NCI-H1048 (cell line): ENCODE measurements at places on chromosomes 2 and 18.

GRCh38 chr2:240289701-240290431 is 145.6 kb upstream of the GPC1 start:
- no peak for DNase-seq

DNA sequence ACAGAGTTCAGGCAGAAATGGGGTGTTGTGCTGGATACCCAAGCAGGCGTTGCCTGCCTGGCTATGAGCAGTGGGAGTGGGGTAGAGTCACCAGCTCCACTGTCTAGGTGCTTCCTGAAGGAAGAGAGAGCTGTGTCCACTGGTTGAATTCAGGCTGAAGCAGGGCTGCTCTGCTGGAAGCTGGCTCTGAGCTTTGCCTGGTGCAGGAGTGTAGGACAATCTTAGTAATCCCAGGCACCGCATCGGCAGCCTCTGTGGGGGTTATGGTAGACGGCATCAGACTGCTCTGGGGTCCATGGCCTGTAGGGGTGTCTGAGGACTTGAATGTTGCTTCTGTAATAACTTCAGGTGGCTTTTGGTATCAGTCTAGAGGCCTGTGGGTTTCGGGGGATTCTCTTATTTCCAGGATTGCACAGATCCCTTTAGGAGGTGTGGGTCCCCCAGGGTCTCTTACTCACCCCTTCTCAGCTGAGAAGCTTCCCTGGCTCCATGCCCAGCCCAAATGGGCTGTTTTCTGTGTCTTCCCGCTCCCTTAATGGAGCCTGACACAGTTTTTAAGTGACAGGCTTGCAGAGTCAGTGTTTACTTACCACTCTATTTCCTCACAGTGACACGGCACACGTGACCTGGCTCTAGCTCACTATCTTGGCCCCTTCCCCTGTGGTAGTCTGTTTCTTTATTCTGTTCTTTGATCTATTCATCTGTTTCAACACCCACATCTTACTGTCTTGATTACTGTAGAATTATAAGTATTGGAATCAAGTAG is 644.3 kb downstream of the CBLN2 start:
- no peak for DNase-seq

DNA sequence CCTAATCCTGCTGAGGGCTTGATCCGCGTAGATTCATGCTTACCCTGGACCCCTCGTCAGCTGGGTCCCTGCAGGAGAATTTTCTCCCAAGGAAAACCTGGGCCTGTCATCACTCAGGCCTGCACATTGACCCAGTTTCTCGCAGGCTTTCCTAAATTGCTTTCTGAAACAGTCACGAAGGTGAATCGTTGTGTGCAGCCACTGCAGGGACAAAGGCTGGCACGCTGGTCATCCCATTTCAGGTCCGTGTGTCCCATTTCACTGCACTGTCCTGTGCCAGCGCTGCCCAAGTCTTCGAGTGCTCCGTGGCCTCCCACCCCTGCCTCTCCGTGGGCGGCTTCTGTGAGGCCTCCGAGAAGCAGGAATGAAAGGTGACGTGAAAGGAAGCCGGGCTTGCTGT is 62.8 kb upstream of the YWHAQ start:
- DNase-seq, result no peak

- peak; percentile 97 for DNase-seq
Measured at GRCh38 chr2:218269900-218270720, at the start of the genes AAMP and PNKD. Gene AAMP (minus strand): TSS chr2:218270137. CDS start chr2:218270086, 51 bp downstream. Gene PNKD (plus strand): TSS chr2:218270519. CDS start chr2:218270536, 17 bp downstream.

DNA sequence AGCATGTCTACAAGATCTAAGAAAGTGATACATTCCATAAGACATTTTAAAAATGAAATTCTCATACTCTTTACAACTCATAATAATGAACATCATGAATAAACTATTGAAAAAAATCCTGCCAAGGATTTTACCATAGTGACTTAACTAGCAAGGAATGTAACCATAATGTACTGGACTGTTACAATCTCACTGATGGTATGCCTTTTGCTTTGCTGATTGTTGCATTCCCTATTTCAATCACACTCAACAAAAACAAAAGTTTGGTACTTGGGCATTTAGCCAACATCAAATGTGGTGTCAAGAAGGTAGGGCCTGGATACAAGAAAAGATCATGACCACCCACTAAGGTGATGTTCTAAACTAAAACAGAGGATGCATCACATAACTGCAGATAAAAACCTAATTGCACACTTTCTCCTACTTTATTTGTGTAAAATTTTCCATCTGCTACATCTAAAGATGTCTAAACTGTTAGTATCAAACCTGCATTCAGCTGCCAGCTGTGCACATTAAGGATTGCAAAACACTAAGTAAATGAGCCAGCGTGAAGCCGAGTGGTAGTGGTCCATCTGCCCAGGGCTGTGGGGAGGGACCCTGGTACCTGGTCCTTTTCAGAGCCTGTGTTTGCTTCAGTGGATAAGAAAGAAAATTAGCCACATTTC is 564.4 kb downstream of the ZEB2 start:
- DNase-seq, result no peak

GRCh38 chr2:109222825-109223471 is 93.9 kb downstream of the SH3RF3 start:
- no peak for DNase-seq

- no peak for DNase-seq
Measured at GRCh38 chr2:148957023-148957422, 81.5 kb upstream of the LYPD6B start.

- no peak for DNase-seq
Measured at GRCh38 chr2:100247256-100248043, 74.9 kb downstream of the LONRF2 start.

- no peak for DNase-seq
Measured at GRCh38 chr2:2850859-2851258, 519.8 kb upstream of the MYT1L start.

- DNase-seq, result no peak
Measured at GRCh38 chr2:97868986-97869721, 126.6 kb downstream of the TMEM131 start.

DNA sequence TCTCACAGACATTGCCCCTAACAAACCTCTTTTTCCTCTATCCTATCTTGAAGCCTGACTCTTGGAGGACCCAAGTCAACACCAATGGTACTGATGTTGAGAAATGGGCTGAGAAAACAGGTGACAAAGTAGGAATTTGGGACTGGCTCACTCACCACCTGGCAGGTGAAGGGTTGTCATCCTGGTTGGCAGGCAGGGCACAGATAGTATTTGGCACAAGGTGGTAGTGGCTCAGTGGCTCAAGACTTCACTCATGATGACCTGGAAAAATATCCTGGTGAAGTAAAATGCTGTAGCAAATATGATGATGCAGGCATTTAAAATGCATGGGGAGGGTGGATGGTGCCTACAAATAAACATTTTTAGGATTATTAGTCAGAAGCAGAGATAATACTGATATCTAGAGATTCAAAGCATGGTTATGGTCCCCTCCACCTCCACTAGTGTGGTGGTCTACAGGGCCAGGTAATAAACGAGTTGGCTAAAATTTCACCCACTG is 38.0 kb upstream of the GLS start:
- no peak for DNase-seq

DNA sequence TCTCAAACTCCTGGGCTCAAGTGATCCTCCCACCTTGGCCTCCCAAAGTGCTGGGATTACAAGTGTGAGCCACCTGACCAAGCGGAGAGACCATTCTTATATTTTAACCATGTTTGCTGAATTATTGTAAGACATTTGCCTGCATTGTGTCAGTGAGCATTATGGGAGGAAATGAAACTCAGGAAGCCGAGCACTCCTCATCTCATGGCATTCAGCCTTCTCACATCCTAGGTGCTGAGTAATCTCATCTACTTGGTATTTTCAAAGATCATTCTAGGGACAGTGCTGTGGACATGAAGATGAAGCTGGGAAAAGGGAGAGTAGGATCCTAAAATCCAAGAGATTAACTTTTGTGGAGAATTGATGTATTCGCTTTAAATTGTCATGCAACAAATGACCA is 66.1 kb downstream of the NAPG start:
- DNase-seq, result no peak

DNA sequence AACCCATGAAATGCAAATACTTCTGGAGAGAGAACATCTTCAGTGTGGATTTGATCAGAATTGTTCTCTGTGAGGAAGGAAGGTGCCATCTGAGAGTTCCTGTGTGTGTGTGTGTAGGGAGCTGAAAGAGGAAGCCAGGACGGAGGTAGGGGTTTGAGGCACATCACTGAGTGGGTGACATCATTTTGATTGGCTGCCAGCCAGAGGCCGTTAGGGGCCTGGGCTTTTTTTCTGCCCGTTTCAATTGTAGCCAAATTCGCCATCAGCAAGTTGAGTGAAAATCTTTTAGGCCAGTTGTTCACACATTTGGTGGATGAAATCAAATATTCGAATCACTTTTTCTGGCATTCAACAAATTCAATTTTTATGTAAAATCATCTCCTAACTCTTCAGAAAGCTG is 48.9 kb downstream of the TSN start:
- DNase-seq, result no peak

- no peak for DNase-seq
Measured at GRCh38 chr18:6810191-6810590, 80.7 kb downstream of the ARHGAP28 start.

- no peak for DNase-seq
Measured at GRCh38 chr2:203871371-203871983, 3.9 kb downstream of the CTLA4 start.

GRCh38 chr2:72261076-72261475 is 113.4 kb upstream of the CYP26B1 start:
- DNase-seq, result no peak

DNA sequence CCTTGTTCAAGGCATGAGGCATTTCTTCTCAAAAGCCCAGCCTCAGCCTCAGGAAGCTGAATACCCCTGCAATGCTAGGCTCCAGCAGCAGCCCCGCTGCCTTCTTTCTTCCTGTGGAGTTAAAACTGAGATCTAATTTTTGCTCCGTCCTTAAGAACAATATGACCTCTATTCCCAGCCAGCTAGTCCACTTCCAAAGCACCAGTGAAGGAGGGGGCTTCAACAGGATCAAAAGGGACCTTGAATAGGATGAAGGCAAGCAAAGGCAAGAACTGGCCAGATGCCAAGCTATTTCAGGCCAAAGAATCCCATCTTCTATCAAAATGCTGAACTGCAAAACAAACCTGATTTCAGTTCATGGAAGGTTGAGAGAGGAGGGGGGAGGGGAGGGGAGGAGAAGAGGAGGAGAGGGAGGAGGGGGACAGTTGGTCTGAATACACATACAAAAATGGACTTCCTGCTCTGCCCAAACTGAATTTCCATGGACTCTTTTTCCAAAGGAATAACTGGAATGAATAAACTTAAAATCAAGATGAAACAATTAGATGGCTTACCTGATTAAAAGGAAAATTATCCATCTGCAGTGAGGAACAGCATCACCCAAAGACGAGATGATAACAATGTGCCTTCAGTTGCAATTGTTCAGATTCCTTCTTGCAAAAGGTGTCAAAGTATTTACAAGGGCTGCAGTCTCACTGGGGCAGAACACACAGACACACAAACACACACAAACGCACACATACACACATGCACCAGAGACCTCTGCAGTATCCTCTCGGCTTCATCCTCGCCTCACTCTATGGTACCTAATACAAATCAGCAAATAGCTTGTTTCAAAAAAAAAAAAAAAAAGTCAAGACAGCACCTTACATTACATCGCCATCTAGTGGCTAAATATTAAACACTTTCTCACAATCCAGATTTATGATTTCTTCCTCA is at the start of gene SCN1A:
Gene SCN1A (minus strand): TSS at position 804 of the 939 bp plus-strand sequence. CDS start 54,399 bp downstream, outside the sequence.
- DNase-seq, result peak; percentile 9

- DNase-seq, result no peak
Measured at GRCh38 chr18:24112874-24113615, 25.8 kb upstream of the CABYR start.

- no peak for DNase-seq
Measured at GRCh38 chr2:167692936-167693335, 554.5 kb downstream of the STK39 start.

- DNase-seq, result no peak
Measured at GRCh38 chr18:10726198-10727068, 200.6 kb downstream of the NAPG start.

GRCh38 chr2:241514553-241514952 is 6.2 kb upstream of the STK25 start:
- DNase-seq, result no peak

DNA sequence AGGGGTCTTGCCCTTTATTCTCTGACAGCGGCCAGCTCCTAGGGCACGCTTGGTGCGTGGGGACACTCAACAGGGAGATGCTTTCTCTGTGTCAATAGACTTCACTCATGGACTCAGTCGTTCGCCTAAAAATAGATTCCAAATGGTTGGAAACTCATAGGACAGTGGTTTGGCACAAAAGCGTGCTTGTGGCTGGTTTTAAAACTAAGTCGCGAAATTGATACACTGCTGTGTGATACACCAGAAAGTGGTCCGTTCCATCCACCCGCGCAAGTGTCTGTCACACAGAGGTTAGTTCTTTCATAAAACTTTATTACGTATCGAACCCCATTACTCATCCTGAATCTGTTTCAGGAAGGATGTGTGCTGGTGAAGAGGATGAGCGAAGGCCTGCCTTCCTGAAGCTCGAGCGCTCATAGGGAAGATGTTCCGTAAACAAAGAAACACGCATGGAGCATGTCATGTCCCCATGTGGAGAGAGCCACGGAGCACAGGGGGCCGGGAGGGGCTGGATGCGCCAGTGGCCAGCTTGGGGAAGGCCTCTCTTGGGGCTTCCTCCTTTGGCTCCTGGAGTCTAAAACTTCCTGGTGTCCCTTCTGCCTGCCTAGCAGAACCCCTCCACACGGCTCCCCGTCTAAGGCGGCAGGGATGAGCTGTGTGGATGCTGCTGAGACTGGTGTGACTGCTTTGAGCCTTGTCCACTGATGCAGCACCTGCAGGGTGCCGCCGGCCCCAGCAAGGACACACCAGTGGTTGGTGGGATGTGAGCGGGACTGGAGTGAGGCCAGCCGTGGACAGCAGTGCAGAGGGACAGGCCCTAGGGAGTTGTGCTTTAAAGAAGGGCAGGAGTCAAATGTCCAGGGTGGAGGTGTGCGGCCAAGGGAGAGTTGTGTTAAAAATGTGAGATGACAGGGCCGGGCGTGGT is 207.2 kb downstream of the GBX2 start:
- no peak for DNase-seq

DNA sequence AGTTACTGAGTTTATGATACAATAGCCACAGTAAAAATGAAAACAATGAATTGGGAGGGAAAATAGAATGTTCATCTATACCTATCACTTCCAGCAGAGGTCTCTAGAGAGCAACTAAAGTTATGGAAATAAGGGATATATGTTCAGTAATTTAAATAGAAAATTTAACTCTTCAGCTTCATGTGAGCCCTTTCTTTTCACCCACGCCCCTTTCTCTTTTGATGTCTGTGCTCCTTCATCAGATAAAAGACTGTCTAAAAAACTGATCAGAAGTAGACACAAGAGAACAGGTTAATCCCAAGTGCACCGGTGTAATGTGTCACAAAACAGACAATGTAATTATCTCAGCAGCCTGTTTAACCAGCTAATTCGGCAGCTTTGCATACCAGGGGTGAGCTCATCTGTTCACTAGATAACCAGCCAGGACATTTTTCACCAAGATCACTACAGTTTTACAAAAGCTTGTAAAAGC is 238.5 kb upstream of the ERBB4 start:
- DNase-seq, result peak; percentile 64

GRCh38 chr18:9022397-9023155 is 79.9 kb upstream of the NDUFV2 start:
- DNase-seq, result no peak

- no peak for DNase-seq
Measured at GRCh38 chr18:74463254-74463653, 6.1 kb upstream of the DIPK1C start.

GRCh38 chr2:97738179-97739019 is 25.0 kb downstream of the ZAP70 start:
- DNase-seq, result no peak
